Pons (tissue), 1 donor: ENCODE measurements at places on chromosomes 4 and X.

- DNase-seq = peak; percentile 81
Measured at GRCh38 chr4:119314356-119314755, 7.6 kb downstream of the FABP2 start.

DNA sequence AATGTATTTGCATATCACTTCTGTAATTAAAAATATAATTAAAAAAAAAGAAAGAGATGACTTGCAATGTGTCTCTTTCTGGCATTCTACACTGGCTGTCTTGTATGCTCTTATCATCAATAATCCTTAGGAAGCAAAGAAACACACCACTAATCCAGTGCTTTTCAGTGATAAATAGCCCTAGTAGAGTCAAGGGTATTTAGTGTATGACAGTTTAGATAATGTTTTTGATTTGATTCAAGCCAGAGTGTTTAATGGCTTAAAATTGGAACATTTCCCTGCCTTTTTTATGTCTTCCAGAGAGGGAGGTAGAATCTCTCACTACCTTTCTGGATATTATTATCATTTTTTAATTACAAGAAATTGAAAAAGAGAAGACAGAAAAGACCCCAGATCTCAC is 48.6 kb upstream of the CXCL8 start:
- DNase-seq = no peak

- no peak for DNase-seq
Measured at GRCh38 chr4:183438458-183439113, 5.8 kb upstream of the CDKN2AIP start.

- DNase-seq = no peak
Measured at GRCh38 chrX:106932492-106932923, 12.3 kb downstream of the CLDN2 start.

DNA sequence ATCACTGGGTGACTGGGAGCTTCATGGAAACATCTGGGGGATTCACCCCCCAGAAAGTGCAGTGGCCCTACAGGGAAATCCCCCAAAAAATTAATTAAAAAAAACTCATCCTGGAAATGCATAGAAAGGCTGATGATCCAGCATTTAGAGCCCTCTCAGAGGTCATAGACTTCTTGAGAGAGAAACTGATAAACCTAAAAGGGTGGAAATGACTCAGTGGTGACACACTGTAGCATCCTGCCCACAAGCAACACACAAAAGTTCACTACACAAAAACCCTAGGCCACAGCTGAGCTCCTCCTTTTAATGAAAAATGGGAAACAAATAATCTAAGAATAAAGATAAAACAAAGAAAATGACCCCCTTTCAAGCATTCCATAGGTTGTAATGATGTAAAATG is 911.5 kb downstream of the GLUD2 start:
- DNase-seq = no peak

GRCh38 chr4:176981551-176981950 is 188.8 kb upstream of the VEGFC start:
- DNase-seq = no peak

DNA sequence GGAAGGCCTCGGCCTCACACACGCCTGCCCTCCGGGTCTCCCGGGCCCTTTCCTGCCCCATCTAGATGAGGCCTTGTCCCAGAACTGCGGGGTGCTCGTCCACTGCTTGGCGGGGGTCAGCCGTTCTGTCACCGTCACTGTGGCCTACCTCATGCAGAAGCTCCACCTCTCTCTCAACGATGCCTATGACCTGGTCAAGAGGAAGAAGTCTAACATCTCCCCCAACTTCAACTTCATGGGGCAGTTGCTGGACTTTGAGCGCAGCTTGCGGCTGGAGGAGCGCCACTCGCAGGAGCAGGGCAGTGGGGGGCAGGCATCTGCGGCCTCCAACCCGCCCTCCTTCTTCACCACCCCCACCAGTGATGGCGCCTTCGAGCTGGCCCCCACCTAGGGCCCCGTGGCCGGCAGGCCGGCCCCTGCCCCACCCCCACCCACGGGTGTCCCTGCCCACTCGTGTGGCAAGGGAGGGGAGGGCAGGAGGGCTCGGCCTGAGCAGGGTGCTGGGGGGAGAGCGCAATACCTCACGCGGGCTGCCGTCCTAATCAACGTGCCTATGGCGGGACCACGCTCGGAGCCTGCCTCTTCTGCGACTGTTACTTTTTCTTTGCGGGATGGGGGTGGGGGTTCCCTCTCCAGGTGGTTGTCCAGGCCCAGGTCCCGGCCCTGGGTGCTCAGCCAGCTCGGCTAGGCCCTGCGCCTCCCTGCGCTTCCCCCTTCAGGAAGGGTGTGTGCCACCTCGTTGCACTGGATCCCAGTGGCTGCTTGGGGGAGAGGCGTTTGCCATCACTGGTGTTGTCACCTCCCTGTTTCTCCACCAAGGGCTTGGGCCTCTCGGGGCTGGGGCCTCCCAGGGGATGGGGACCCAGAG is 3.1 kb downstream of the DUSP9 start:
- DNase-seq = no peak

GRCh38 chrX:22686138-22686541 is 313.6 kb upstream of the DDX53 start:
- peak; percentile 2 for DNase-seq

DNA sequence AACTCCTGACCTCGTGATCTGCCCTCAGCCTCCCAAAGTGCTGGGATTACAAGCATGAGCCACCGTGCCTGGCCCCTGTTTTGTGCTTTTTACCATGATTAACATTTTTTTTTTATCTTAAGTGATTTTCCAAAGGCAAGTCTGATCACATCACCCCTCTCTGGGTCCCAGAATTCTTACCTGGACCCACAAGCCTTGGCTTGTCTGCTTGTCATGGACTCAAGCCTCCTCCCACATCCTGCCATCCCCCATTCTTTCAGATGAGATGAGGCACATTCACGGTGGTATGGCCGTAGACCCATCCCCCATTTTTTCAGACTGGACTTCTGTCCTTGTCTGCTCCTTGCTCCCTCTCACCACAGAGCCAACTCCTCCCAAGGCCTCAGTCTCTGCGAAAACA is 55.3 kb downstream of the APLN start:
- DNase-seq = no peak

DNA sequence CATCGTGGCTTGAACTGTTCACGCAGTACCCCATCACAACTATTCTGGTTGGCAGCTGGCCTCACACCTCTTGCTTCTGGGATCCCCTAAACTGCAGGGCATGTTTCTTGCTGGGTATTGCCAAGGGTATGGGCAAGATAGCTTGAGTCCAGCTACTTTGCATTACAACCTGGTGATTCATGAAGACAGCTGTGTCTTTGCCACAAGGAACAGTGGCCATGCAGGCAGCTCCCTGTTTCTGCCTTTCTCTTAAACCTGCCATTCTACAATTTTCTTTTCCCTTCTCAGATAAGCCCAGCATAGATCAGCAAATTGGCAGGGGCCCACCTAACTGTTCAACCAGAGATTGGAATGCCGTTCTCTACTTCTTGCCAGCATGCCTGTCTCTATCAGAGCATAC is 42.8 kb downstream of the TENM3 start:
- no peak for DNase-seq

DNA sequence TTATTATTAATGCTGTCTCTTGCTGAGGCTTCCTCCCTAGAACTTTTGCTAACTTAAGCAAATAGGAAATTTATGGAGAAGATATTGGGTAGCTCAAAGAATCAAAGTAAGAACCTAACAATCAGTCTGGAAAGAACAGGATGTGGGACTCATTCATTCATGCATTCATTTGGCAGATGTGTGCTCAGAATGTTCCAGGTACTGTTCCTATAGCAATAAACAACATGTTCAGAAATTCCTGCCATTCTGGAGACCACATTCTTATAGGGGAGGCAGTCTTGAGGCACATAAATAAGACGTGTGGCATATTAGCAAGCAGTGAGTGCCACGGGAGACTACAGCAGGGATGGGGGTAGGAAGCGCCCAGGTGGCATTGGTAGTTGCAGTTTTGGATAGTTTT is 5.0 kb downstream of the GRK4 start:
- DNase-seq = no peak

GRCh38 chrX:118212817-118213183 is 96.2 kb upstream of the KLHL13 start:
- DNase-seq = no peak

GRCh38 chrX:48532161-48532560 is 7.4 kb upstream of the TBC1D25 start:
- DNase-seq = no peak

- no peak for DNase-seq
Measured at GRCh38 chr4:81454499-81454898, 17.2 kb downstream of the RASGEF1B start.

GRCh38 chr4:170106900-170107299 is 17.1 kb upstream of the AADAT start:
- DNase-seq = no peak

DNA sequence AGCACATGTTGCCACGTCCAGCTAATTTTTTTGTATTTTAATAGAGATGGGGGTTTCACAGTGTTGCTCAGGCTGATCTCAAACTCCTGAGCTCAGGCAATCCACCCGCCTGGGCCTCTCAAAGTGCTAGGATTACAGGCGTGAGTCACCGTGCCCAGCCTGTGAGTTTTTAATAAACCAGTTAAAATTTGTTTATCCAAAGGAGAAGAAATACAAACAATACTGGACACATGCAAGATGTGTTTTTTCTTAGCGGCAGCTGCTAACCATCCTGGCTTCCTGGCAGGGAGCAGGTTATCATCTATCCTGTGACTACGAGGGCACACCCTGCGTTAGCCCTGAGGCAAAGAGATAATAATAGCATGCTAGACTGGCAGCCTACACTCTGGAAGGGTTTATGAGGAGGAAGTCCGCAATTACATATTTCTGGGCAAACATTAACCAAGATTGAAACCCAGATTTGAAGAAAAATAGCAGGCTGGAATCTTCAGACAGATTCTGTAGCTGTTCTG is 191.4 kb downstream of the SPRY1 start:
- no peak for DNase-seq

DNA sequence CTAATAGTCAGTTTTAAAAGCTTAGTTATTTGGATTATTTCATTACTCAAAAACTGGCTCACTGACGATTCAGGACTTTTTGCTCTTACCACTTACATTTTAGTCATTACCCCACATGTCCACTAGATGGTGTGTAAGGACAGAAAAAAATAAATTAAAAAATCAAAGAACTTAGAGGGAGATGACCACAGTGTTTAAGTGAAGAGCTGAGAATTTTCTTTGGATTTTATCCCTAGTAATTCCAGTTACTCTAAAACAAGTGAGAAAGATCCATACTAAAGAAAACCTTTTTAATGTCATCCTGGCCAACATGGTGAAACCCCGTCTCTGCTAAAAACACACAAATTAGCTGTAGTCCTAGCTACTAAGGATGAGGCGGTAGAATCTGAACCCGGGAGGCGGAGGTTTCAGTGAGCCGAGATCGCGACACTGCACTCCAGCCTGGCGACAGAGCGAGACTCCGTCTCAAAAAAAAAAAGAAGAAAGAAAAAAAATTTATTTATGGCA is 26.4 kb upstream of the TMPRSS11B start:
- peak; percentile 89 for DNase-seq

DNA sequence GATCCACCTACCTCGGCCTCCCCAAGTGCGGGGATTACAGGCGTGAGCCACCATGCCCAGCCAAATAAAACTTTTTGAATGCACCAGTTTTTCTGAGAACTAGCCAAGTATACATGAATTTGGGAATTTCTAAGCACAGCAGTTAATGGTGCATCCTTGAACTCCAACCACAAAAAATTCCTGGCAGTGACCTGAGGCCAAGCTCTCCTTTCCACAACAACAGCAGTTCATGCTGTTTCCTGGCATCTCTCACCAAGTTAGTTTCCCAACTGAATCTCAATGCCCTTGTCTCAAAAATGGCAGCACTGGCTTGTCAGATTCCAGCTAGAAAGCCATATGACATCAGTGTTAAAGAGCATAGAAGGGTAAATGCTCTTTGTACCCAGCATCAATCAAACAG is 15.9 kb upstream of the XKRX start:
- DNase-seq = no peak

DNA sequence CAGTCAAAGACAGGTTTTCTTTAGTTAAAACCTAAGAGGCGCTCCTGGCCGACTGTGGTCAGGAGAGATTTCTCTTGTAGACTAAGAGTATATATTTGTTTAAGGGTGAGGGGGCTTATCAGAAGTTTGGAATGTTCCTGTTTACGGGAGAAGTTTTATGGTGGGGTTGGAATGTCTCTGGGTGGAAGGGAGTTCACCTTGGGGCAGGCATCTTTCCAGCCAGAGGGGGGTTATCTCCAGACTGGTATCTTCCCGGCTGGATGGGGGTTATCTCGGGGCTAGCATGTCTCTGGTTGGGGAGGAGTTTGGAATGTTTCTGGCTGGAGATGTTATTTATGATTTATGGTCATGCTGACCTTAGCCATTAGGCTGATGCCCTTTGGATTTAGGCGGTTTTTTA is 116.0 kb downstream of the COX7B2 start:
- DNase-seq = no peak

- no peak for DNase-seq
Measured at GRCh38 chr4:14650127-14650526, 352.2 kb upstream of the CPEB2 start.

- DNase-seq = no peak
Measured at GRCh38 chr4:52704661-52705060, 45.6 kb upstream of the USP46 start.

- DNase-seq = peak; percentile 82
Measured at GRCh38 chr4:21768349-21769310, 179.9 kb downstream of the KCNIP4 start.

GRCh38 chrX:119919835-119920585 is 23.5 kb downstream of the NKAP start:
- no peak for DNase-seq

DNA sequence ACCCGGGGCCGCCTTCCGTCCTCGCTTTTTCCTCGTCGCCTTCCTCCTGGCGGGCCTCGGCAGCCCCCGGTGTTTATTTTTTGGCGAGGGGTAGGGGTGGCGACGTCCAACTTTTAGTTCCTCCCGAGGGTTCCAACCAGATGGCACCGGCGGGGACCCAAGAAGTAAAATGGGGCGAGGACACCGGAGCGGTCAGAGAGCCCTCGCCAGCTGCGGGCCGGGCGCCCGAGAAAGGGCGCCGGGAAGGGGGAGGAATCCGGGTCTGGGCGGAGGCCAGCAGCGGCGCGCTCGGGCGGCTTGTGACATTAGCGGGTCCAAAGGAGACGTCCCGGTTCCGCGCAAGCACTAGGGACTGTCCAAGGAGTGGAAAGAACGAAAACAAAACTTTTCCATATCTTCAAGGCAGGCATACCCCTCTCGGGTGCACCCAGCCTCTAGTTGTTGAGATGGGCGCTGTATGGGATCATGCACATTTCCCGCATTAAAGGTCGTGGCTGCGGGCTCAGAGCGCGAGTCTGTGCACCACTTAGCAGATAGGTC is 691 bp upstream of the USP46 start:
- DNase-seq = peak; percentile 45

- no peak for DNase-seq
Measured at GRCh38 chr4:107497054-107497453, 223.0 kb downstream of the PAPSS1 start.

- no peak for DNase-seq
Measured at GRCh38 chrX:10612215-10612614, 8.2 kb downstream of the MID1 start.

- DNase-seq = no peak
Measured at GRCh38 chr4:94480362-94480951, 28.7 kb downstream of the PDLIM5 start.

- no peak for DNase-seq
Measured at GRCh38 chr4:31130930-31131329, 410.8 kb downstream of the PCDH7 start.

- no peak for DNase-seq
Measured at GRCh38 chr4:153766758-153767157, 6.9 kb upstream of the RNF175 start.

GRCh38 chrX:68914479-68914946 is 85.7 kb downstream of the EFNB1 start:
- no peak for DNase-seq
